ENCODE measurements at places on chromosomes 6 and 20. TPM values are rescaled to one million over a fixed set of nuclear protein-coding genes. Genes with fewer than 3 reads are reported as not detected.

DNA sequence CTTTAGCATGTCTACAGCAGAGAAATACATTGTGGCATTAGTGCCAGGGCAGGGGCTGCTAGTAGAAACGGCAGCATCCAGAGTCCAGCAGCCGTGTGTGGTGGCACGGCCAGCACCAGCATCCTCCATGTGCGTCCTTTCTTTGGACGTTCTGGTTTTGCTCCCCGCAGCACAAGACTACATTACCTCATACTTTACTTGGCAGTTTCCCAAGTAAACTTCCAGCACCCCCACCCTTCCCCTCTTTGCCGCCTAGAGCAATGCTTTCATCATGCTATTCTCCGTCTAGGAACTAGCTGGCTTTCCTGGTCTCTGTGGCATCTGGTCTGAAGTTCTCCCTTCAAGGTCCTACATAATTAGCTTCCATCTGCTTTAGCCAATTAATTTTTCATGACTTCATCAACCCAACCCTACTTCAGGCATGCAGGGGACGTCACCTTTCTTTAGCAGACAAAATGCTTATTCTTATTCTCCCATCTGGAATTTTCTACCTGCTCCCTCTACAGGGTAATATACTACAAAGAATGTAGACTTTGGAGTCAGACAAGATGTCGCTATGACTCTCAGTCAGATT is 67.6 kb downstream of the BLOC1S5 start:
- peaks cover 18% of the 10 kb centered on the region for H3K4me1 ChIP-seq
- H3K36me3 ChIP-seq: no peaks in the 10 kb centered on the region
- no peaks in the 10 kb centered on the region for H3K27me3 ChIP-seq
- H3K27ac ChIP-seq: no peak overlapping the region
- no peak for DNase-seq

DNA sequence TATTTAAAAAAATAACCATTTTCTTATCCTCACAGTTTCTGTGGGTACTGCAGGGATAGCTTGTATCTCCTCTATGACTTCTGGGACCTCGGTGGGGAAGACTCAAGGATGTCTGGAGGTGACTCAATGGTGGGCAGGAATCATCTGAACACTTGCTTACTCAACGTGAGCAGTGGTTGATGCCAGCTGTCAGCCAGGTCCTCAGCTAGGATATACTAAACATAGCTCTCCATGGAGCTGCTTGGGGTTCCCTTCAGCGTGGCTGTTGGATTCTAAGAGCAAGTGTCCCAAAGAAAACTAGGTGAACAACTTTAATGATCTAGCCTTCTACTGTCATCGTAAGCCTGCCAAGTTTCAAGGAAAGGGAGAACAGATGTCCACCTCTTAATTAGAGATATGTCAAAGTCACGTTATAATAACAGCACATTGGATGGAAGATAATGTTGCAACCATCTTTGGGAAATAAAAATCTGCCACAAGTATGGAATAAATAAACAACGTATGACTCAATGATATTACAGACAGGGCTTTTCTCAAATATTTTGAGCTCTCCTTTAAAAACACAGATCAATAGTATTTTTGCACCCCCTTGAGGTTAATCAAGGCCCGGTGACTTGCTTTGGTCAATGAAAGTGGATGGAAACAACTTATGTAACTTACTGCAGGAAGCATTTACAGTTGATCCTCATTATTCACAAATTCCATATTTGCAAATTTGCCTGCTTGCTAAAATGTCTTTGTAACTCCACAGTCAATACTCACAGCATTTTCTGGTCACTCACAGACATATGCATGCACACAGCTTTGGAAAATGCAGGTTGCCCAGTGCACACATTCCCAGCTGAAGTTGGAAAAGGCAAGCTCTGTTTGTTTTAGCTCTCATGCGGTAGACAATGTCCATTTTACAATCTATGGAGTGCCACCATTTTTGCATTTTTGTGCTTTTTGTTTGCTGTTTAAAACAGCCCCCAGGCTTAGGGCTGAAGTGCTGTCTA is 6.6 kb upstream of the HEBP2 start:
- no peaks in the 10 kb centered on the region for H3K4me1 ChIP-seq
- no peaks in the 10 kb centered on the region for H3K36me3 ChIP-seq
- no peak overlapping the region for H3K27ac ChIP-seq

GRCh38 chr20:878511-879307 is 37.4 kb downstream of the ANGPT4 start:
- H3K4me3 ChIP-seq: no peak overlapping the region
- peaks cover 2% of the 10 kb centered on the region for H3K27me3 ChIP-seq
- H3K27ac ChIP-seq: no peak overlapping the region
- no peaks in the 10 kb centered on the region for H3K36me3 ChIP-seq
- no peaks in the 10 kb centered on the region for H3K4me1 ChIP-seq

DNA sequence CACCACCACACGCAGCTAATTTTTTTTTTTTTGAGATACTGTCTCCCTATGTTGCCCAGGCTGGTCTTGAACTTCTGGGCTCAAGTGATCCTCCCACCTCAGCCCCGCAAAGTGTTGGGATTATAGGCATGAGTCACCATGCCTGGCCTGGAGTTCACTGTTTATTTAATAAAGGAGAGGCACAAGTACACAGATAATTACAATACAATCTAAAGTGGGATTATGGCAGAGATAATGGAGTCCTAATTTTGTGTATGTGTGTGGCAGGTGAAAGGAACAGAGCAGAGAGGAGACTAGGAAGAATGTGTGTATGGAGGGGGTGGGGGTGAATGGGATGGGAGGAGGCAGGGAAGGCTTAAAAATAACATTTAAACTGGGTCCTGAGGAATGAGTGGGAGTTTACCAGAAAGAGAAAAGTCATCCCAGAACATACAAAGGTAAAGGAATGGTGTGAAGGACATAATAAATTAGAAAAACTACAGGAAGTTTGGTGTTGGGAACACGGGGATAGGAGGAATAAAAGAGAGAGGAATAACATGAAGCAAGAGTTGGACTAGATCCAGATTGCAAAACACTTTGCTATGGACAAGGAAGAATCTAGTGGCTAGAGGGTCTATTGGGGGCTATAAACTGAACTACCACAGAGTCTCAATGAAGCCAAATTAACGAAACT is 4.4 kb downstream of the NCOA5 start:
- no peak overlapping the region for H3K4me3 ChIP-seq
- no peaks in the 10 kb centered on the region for H3K36me3 ChIP-seq
- no peak overlapping the region for H3K27ac ChIP-seq
- peaks cover 83% of the 10 kb centered on the region for H3K4me1 ChIP-seq

- DNase-seq: no peak
- no peaks in the 10 kb centered on the region for H3K27me3 ChIP-seq
- H3K4me1 ChIP-seq: peaks cover 7% of the 10 kb centered on the region
- H3K27ac ChIP-seq: no peak overlapping the region
These were observed 178.7 kb upstream of the TAB2 start for GRCh38 chr6:149138699-149139294.

Gene IMPG1
- total RNA-seq: not detected

Gene SOX4
- 19.6 TPM for total RNA-seq

DNA sequence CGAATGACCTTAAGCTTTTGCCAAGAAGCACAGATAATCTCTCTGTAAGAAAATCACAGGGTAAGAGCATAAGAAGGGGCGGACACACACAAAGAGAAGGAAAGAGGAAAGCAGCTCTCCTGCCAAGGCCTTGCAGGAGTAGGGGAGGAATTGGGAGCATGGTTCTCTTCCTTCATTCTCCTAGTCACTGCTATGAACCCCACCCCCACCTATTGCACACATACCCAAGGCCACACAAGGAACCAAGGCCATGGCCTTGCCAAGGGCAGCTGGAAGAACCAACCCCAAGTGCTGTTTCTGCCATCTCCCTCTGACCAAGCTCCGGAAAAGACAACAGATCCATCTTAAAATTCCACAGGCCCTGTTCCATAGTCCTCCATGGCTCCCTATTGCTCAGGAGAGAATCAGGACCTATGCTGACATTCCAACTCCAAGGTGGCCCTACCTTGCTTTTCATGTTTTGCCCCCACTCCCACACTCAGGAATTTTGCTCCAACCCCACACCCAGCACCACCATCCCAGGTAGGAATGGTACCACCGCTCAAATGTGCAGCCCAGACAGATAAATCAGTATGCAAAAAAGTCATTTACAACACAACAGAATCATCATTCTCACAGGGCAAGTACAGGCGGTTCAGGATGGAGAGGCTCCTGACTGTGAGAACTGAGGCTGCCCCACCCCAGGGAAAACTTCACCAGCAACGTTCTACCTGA is 31.3 kb downstream of the TRAM2 start:
- no peaks in the 10 kb centered on the region for H3K36me3 ChIP-seq
- no peak overlapping the region for H3K4me3 ChIP-seq
- H3K4me1 ChIP-seq: peaks cover 64% of the 10 kb centered on the region
- H3K27me3 ChIP-seq: no peaks in the 10 kb centered on the region
- no peak for DNase-seq
